ENCODE measurements at places on chromosomes 7 and 10.

GRCh38 chr10:72812753-72813430 is 80.6 kb upstream of the OIT3 start:
- no peak overlapping the region for H3K4me3 ChIP-seq
- H3K4me1 ChIP-seq: no peaks in the 10 kb centered on the region
- H3K36me3 ChIP-seq: peaks cover 2% of the 10 kb centered on the region
- no peak overlapping the region for H3K27ac ChIP-seq

GRCh38 chr7:102982235-102982634 is 69.4 kb downstream of the LRRC17 start:
- H3K36me3 ChIP-seq: no peaks in the 10 kb centered on the region
- no peaks in the 10 kb centered on the region for H3K4me1 ChIP-seq
- DNase-seq: no peak
- H3K27me3 ChIP-seq: no peaks in the 10 kb centered on the region
- no peak overlapping the region for H3K27ac ChIP-seq

- peaks cover 2% of the 10 kb centered on the region for H3K27me3 ChIP-seq
- no peak overlapping the region for H3K27ac ChIP-seq
- peaks cover 24% of the 10 kb centered on the region for H3K4me1 ChIP-seq
- no peak for DNase-seq
- H3K4me3 ChIP-seq: no peak overlapping the region
These were observed 177.0 kb upstream of the AKR1E2 start for GRCh38 chr10:4648999-4649398.

DNA sequence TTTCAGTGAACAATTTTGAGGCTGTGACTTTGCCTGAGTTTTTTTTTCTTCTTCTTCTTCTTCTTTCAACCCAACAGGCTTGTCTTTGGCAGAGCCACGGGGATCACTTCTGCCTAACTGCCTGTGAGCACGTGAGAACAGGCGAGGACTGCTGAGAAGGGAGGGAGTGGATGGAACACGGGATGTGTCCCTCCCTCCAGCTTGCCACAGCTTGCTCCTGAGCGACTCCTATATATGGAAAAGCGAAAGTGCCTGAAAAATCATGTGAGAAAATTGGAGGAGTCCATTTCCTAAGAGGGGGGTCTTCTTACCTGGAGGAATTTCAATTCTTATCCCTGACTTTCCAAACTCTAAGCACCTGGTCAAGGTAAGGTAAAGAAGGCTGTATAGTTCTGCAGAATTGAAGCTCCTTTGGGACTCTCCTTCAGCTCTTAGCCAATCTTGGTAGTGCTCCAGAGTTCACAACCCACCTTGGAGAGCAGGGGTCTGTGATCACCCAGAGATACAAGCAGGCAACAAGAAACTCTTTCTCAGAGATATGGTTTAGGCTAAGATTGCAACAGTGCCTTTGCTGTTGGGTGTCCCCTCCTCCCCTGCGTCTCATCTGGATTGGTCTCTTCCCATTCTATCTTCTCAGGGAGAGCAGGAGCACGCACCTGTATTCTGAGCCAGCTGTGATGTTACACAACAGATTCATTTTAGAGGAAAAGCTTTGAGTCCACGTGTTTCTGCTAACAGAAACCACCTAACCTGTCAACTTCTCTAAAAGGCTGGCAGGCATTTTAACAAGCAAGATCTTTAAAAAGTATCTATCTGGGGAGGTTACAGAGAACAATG is at the start of gene MAT1A:
MAT1A (minus strand) TSS at position 208 of the 837 bp plus-strand sequence. CDS start 235 bp downstream, outside the sequence.
- H3K4me3 ChIP-seq: no peak within 1 kb of the TSS
- H3K36me3 ChIP-seq: no peaks in the 10 kb centered on the region
- no peak for DNase-seq
- H3K27me3 ChIP-seq: peaks cover 27% of the 10 kb centered on the region

All from activated naive CD8-positive, alpha-beta T cell treated with anti-CD3 and anti-CD28 coated beads, Interleukin-2, amount 10 ng/mL, durations not matched to agents 7 days and 5 days (primary cell).